Effector CD8-positive, alpha-beta T cell (primary cell): ENCODE measurements at places on chromosomes 12 and 14.

- no peak for DNase-seq
Measured at GRCh38 chr12:83826112-83826511, 1086.5 kb downstream of the SLC6A15 start.

- no peak for DNase-seq
Measured at GRCh38 chr14:35678403-35679028, 130.6 kb downstream of the RALGAPA1 start.

DNA sequence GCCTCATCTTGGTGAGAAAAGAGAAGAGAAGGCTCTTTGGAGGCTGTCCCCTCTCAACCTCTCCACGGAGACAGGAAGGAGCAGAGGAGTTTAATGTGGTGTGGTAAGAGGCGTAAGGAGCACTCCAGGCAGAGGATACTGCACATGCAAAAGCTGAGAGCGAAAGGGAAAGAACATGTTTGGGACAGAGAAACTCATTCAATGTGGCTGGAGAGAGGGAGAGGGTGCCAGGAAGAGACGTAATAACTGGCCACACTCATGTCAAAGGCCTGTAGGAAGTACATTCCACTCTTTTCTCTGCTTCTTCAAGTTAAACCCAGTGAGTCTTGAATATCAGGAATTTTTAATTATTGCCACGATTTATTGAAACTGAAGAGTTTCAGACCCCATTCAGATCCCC lies 12.0 kb downstream of the VDR start:
- DNase-seq: no peak

GRCh38 chr14:105647784-105648608 lies 121.6 kb downstream of the TMEM121 start:
- DNase-seq: no peak

- no peak for DNase-seq
Measured at GRCh38 chr12:82723093-82723492, 36.4 kb downstream of the TMTC2 start.

DNA sequence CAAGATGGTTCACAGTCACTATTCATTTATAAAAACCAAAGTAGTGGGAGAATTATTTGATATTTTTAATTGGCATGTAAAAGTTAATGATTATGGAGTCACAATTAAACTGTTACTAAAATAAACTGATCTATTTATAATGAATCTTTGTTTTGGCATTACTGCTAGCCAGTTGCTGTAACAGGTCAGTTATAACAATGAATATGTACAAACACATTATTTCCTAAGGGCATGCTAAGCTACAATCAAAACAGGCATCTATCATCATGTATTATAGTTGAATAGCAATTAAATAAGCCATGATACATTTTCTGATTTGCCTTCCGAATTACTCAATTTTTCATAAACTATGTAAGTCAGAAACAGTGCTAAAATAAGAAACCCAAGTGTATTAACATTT lies 518.3 kb downstream of the SLC16A7 start:
- no peak for DNase-seq
